ENCODE measurements at places on chromosomes 1 and 21.

- no peak for DNase-seq
Observed at GRCh38 chr1:114729782-114730181, 13.2 kb upstream of the NRAS start.

DNA sequence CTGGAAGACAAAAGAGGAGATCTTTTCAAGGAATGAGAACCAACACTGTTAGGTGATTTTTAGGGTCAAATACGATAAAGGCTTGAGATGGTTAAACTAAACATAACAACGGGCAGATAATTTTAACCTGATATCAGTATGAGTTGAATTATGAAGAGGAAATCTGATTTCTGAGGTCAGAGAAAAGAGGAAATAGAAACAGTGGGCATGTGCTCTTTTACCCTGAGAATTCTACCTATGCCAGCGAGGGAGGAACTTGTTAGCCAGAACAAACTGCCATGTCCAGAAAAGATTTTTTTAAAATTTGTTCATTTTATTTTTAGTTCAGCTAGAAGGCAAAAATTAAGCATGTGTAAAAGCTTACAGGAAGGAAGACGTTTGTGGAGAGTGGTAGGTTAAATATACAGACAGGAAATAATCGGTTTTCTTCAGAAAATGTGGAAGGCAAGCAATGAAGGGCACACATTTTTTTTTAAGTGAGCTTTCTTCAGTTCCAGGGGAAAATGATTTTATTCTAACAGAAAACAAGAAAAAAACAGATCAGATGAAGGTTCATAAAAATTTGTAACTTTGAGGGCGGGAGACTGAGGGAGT lies 1745.3 kb downstream of the MRPL39 start:
- no peak for DNase-seq

GRCh38 chr1:87179851-87180519 lies 148.7 kb upstream of the LMO4 start:
- no peak for DNase-seq

- DNase-seq = peak; percentile 45
Observed at GRCh38 chr1:27111626-27112573, 43.0 kb downstream of the SLC9A1 start.

DNA sequence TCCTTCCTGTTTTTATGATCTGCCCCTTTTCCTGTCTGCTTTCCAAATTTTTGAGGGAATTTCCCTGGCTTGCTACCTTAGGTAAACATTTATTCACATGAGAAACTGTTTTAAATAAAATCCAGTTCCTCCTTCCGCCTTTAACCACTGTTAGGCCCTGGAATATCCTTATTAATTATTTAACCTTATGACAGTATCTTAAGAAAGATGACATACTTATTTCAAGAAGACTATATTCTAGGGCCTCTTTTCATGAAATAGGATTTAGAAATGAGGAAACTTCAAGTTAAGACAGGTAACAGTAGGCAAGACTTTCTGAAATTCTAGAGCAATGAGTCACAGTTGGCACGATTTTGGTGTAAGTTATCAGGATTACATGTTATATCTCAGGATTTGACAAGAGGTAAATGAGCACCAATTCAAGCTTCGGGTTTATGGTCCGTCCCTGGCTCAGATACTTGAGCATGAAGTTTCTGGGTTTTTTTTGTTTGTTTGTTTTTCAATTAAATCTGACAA lies 2.0 kb upstream of the TNFSF18 start:
- no peak for DNase-seq

GRCh38 chr1:70211541-70211940 lies 6.2 kb upstream of the LRRC40 start:
- DNase-seq = no peak

DNA sequence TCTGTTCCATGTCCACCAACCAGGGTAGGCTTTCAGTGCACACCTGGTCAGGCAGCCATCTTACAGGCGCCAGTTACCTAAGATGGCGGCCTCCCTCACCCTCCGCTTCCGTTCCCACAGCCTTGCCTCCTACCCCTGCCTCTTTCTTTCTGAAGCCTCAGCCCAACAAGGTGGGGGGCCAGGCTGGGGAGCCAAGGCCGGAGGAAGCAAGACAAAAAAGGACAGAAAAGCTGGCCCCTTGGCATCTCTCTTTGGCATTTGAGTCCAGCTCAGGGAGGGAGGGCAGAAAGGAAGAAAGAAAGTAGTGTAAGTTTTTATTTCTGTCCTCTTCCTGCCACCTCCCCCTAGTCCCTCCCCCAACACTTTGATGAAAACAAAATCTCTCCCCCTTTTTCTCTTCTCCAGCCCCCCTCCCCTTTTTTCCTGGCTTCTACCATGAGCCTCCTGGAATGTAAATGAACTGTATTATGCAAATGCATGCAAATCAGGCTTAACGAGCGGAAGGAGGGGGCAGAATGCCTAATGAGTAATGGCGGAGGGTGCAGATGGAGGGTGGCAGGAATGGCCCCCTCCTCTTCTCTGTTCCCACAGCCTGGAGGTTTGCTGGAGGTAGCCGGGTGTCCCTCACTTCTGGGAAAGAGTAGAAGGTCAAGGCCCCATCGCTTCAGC lies 43.8 kb downstream of the RHBG start:
- no peak for DNase-seq

- DNase-seq = no peak
Observed at GRCh38 chr1:29960876-29961275, 724.6 kb downstream of the PTPRU start.

DNA sequence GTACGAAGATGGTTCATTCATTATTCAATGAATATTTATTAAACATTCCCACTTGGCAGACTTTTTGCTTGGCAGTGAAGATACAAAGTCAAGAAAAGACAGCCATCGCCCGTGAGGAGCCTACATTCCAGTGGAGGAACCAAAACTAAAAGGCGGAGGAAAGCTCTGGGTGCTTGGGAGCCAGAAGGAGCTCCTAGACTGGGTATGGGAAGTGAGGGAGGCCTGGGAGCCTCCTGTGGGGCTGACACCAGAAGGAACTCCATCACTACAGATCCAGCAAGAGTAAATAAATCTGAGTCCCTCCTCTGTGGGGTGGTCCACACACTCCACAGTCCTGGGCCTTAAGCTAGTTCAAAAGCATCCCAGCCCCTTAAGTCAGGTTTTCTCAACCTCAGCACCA lies 14.9 kb downstream of the RNASEL start:
- no peak for DNase-seq

DNA sequence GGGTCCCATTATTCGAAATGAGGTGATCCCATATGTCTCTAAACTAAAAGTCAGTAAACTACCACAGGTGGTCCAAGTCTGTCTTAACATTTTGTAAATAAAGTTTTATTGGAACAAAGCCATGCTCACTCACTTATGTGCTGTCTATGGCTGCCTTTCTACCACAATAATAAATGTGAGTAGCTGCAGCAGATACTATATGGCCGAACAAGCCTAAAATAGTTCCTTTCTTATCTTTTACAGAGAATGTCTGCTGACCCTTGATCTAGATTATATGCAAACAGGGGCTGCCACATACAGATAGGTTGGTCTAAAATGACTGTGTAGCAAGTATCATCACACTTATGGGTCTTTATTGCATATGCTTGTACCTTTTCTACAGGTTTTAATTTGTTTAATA lies 140.0 kb downstream of the VAV3 start:
- no peak for DNase-seq

GRCh38 chr21:36429947-36430546 lies 44.9 kb downstream of the CHAF1B start:
- peak; percentile 59 for DNase-seq

- no peak for DNase-seq
Observed at GRCh38 chr1:164719676-164720439, 160.9 kb downstream of the PBX1 start.

DNA sequence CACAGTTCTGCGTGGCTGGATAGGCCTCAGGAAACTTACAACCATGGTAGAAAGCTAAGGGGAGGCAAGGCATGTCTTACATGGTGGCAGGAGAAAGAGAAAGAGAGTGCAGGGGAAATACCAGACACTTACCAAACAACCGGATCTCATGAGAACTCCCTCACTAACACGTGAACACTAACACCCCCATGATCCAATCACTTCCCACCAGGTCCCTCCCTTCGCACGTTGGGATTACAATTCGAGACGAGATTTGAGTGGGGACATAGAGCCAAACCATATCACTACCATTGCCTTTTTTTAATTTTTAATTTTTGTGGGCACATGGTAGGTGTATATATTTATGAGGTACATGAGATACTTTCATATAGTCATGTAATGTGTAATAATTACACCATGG lies 23.8 kb upstream of the PPP1R8 start:
- DNase-seq = no peak

DNA sequence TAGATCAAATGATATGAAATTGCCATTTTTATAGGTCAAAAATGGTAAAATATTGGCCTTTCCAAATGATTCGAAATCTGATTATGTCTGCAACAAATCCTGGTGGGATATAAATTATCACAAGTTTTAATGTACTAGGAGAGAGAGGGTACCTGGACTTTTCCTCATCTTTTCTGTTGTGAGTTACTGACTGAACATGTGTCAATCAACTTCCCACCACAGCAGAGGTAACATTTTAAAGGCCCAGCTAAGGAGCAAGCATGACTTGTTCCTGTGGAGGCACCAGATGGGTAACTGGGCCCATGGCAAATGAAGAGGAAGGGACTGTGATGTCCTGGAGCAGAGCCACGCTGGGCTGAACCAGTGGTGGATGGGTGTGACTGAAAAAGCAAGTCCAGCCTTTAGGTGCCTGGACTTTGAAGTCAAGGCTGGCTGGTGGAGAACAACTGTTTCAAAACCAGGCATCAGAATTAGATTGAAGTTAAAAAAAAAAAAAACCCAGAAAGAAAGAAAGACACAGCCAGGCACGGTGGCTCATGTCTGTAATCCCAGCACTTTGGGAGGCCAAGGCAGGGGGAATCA lies 6.6 kb downstream of the MR1 start:
- DNase-seq = no peak

DNA sequence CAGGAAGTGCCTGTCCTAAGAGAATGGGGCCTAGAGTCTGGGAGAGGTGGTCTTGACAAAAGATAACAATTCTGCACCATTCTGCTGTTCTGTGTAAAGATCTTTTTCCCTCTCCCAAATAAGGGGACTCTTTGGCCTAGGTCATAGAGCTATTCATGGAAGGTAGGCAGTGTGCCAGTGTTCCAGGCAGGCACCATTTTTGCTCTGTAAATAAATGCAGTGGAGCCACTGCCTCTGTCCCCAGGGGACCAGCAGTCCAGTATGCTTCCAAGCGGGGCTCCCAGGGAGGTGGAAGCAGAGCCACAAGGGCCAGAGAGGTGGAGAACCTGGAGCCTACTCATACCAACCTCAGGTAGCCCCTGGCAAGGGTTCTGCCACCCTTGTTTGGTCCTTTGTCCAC lies 25.9 kb downstream of the KCNA2 start:
- DNase-seq = no peak

DNA sequence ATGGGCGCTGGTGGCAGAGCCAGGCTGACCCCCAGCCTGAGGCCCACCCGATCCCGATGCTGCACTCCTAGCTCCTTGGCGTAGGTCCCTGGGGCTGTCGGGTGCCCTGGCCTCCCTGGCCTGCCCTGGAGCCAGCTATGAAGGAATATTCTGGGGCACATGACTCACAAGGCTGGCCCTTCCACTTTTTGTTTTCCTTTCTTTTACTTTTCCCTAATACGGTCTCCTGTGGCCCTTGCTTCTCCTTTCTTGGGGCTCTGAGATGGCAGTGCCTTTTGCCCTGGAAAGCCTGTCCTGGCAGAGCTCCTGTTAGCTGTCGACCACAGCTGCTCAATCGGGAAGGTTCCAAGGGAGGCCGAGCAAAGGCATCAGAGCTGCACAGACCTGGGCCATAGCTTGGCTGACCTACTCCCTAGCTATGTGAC lies 22.1 kb downstream of the ARHGEF10L start:
- DNase-seq = no peak

GRCh38 chr1:12407050-12407961 lies 177.5 kb downstream of the VPS13D start:
- no peak for DNase-seq

DNA sequence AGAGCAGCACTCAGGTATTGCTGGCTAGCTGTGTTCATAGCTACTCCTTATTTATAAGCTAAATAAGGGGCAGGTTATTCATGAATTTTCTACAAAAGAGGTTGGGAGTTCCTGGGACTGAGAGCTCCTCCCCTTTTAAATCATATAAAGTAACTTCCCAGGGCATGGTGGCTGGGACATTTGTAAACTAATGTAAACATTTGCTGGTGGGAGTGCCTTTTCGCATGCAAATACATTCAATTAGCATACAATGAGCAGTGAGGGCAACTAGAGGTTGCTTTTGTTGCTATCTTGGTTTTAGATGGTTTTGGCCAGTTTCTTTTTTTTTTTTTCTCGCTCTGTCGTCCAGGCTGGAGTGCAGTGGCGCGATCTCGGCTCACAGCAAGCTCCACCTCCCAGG lies 43.4 kb downstream of the GNPAT start:
- DNase-seq = no peak

DNA sequence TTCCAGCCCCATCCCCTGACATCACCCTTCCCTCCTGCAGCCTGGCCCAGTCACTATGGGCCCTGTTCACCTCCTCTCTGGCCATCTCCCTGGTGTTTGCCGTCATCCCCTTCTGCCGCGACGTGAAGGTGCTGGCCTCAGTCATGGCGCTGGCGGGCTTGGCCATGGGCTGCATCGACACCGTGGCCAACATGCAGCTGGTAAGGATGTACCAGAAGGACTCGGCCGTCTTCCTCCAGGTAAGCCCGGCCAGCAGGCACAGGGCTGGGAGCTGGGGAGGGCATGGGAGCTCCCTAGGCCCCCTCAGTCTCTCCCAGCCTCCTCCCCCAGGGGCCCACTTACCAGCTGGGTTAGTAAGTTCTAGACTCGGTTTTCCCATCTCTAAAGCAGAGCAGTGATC lies 52.1 kb downstream of the ELK4 start:
- no peak for DNase-seq

DNA sequence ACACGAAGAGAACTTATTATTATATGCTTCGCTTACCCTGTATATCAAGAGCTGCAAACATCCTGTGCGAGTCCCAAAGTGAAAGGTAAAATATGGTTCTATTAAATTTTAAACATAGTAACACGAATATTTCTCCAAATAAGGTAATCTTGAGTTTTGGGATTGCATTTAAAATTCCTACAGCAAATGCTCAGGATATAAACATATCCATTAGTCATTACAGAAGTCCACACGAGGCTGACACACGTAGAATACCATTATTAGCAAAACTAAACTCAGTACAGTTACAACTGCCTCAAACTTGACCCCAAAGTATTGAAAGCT lies 282 bp upstream of the LYPLAL1 start:
- DNase-seq = no peak

GRCh38 chr1:35499652-35500176 lies 57.5 kb downstream of the KIAA0319L start:
- DNase-seq = no peak

DNA sequence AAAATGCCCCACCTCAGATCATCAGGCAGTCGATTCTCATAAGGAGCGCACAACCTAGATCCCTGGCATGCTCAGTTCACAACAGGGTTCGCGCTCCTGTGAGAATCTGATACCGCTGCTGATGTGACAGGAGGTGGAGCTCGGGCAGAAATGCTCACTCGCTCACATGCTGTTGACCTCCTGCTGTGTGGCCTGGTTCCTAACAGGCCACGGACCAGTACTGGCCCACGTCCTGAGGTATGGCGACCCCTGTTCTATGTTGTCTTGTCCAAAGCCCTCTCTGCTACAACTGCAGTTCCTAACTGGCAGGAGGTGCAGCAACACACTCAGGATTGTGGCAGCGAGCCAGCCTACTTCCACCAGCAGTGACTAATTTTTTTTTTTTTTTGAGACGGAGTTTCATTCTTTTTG lies 70.6 kb downstream of the CLSTN1 start:
- DNase-seq = no peak

GRCh38 chr1:32062867-32063230 lies 9.9 kb upstream of the TMEM39B start:
- no peak for DNase-seq

- DNase-seq = no peak
Observed at GRCh38 chr1:48940962-48941732, 164.5 kb upstream of the BEND5 start.

GRCh38 chr1:25727088-25727487 lies 72.9 kb upstream of the SELENON start:
- no peak for DNase-seq

Measured in stimulated activated CD8-positive, alpha-beta memory T cell treated with anti-CD3 and anti-CD28 coated beads, Interleukin-12 subunit alpha, Interleukin-12 subunit beta, amount 100 ng/mL, for 4 hours (primary cell).